ENCODE measurements at places on chromosomes 6 and 20.

GRCh38 chr20:22729180-22729579, 144.8 kb upstream of the FOXA2 start:
- DNase-seq, result no peak

GRCh38 chr6:167077241-167077932, 45.5 kb upstream of the CCR6 start:
- DNase-seq, result no peak

- no peak for DNase-seq
Measured at GRCh38 chr20:37534401-37535157, 6.9 kb upstream of the BLCAP start.

DNA sequence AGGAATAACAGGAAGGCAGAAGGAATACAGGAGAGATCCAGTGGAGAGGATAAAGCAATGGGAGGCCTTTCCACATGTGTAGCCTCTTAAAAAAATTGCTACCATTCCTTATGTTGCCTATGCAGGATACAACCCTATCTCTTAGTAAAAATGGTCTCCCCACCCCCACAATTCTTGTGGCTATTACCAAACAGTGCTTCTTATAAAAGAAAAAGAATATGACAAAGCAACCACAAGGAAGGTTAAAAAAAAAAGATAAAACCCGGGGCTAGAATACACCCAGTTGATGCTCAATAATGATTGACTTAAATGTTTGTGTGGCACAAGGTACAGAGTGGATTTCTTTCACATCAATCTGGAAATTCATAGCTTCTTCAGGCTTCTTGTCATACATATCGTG, 250.9 kb downstream of the HIVEP2 start:
- no peak for DNase-seq

DNA sequence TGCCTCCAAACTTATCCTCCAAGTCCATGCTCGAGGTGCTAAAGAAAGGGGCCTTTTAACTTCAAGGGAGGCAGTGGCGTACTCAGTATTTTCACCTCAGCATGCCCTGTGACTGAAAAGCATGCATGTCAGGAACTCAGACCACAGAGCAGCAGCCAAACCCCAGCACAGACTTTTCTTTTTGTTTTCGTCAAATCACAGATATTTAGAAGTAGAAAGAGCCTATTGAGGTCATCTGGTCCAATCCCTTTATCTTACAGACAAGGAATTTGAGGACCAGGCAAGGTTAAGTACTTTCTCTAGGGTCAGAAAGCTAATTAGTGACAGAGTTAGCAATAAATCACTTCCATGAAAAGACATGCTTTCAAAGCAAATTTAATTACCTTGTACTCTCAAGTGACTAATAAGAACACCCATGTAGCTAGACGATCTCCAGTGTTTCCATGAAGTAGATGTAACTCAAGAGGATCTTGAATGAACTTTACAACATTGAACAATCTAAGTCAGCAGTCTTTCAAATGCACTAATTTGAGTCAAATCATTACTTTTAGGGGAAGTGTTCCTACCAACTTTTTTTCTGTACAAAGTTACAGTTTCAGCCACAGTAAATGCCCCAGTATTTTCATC, 35.9 kb downstream of the MOXD1 start:
- DNase-seq, result no peak

- DNase-seq, result no peak
Measured at GRCh38 chr6:170151321-170151771, 139.5 kb downstream of the DLL1 start.

DNA sequence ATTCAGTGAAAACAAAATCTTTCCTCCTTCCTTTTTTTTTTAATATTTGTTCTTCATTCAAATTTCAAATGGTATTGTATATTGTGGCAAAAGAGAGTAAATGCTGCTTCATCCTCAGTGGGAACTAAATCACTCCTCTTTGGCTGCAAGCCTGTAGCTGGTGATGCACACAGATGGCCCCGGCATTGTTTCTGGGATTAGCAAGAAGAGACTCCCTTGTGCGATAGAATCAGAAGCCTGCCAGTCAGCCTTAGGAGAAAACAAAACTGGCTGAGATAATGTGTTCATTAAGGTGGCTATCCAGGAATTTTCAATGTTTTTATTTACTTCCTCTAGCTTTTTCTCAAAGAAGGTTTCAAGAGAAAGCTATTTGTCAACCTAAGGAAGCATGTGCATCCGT, 20.7 kb upstream of the ELOVL2 start:
- DNase-seq, result no peak

DNA sequence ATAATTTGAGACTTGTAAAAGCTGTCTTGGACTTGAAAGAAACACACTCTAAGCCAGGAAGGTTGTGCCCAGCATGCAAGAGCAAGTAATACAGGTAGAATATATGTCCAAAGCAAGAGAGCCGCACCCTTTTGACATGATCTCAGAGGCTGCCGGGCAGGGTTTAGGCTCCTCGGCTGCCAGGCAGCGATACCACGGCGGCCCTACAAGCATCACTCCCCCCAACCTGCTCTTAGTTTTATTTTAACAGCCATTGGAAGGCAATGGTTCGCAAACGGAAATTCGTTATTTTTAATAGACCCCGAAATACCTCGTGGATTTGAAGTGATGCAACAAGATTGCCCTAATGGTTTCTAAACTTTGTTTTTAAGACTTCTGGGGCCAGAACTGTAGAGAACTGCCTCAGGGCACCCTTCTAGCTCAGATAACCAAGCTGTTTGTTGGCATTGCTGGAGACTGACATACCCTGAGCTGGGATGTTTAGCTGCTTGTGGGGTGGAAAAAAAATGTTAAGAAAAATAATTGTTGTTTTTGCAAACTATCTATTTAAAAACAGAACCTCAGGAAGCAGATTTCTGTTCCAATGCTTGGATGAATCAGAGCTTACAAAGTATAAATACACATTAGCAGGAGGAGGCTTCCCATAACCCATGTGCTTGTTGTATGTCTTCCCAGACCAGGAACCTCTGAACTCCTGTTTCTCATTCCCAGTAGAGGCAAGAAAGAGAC, 39.0 kb downstream of the JAG1 start:
- no peak for DNase-seq

GRCh38 chr6:129872586-129872985, 11.5 kb upstream of the TMEM244 start:
- no peak for DNase-seq

GRCh38 chr6:154410619-154411072, 54.0 kb upstream of the IPCEF1 start:
- peak; percentile 77 for DNase-seq

DNA sequence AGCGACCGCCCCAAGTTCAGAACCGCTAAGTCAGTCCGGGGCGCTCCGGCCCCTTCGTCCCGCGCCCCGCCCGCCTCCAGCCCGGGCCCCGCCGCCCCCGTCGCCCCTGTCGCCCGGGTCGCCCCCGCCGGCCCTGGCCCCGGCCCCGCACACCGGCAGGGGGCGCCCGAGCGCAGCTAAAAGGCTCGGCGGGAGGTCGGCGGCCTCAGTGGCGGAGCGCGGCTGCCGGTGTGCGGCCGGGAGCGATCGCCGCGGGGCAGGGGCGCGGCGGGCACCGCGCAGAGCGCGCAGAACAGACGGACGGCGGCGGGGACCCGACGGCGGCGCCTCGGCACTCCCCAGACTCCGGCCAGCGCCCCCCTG, at the start of gene FNDC1:
FNDC1 (plus strand) TSS at position 208 of the 363 bp plus-strand sequence. CDS start 197 bp downstream, outside the sequence.
- DNase-seq, result peak; percentile 67

- no peak for DNase-seq
Measured at GRCh38 chr6:56516003-56516402, 126.7 kb downstream of the DST start.

- no peak for DNase-seq
Measured at GRCh38 chr6:163098827-163099479, 315.6 kb upstream of the QKI start.

DNA sequence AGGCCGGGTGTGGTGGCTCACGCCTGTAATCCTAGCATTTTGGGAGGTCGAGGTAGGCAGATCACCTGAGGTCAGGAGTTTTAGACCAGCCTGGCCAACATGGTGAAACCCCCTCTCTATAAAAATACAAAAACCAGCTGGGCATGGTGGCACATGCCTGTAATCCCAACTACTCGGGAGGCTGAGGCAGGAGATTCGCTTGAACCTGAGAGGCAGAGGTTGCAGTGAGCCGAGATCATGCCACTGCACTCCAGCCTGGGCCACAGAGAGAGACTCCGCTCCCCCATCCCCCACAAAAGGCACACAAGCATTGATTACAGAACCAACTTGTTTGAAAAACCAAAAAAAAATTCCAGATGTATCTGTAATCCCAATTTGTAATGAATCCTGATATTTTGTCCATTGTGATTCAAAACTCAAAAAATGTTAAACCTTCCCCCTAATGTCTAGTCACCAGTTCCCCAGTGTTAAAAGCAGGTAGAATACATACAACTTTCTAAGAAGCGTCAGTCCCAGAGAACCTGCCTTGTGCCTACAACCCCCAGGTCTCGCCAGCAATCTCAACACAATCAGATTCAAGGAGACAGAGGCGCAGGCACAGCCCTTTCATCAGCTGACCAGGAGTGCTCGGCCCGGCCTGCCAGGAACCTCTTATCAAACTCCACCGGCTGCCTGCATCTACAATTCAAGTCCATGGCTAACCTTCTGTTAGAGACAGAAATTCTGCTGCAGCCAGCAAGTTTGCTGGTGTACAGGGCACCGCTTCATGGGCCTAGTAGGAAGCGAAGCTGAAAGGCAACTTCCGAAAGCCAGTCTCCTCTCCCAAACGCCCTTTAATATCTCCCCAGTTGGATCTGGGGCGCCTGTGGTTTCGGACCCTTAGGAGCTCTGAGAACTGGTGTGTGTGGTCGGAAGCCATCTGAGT, 2.1 kb downstream of the EZR start:
- peak; percentile 41 for DNase-seq

- DNase-seq, result no peak
Measured at GRCh38 chr6:53070806-53071205, 5.6 kb downstream of the FBXO9 start.

DNA sequence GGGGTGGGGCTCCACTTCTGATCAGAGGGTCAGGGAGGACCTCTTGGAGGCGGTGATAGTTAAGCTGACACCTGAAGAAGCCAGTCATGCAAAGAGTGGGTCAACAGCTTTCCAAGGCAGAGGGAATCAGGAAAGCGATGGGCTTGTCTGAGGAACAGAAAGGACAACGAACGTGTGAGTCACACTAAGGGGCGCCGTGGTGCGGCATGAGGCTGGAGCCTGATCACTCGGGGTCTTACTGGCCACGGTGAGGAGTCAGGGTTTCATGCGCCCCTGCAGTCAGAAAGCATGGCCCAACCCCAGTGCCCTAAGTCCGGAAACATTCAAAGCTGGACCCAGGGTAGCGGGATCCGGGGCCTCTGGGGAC, 50.6 kb upstream of the SLC32A1 start:
- DNase-seq, result peak; percentile 8

GRCh38 chr6:11263291-11263775, 30.9 kb upstream of the NEDD9 start:
- DNase-seq, result no peak

- DNase-seq, result no peak
Measured at GRCh38 chr20:48647858-48648257, 179.9 kb downstream of the PREX1 start.

GRCh38 chr6:46042355-46042999, 26.8 kb upstream of the CLIC5 start:
- DNase-seq, result no peak

- DNase-seq, result no peak
Measured at GRCh38 chr6:119170447-119171087, 92.1 kb upstream of the FAM184A start.

DNA sequence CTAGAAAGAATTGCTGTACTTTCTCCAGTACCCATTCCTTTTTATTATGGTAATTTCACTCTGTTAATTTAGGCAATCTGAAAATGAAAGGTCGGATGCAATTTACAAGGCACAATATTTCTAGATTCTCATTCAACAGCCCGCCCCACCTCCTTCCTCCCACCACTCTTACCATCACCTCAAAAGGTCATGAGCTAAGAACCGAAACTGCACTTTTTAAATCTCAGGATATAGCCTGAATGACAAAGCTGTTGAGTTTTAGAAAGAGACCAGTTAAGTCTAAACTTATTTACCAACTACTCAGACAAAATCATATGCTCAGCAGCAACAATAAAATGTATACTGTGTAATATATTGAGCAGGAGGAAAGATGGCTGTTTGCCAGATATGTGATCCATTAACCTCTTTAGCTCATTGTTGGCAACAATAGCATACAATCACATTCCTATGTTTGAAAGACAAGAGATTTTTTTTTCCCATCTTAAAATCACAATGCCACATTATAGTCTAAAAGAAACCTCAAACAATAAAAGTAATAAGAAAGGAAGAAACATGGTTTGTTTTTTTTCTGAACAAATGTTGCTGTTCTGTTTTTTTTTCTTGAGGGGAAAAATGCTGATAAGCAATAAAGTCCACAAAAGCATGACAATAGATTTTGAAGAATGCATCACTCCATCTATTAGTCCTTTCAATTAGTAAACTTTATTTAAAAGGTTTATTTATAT, 1.6 kb upstream of the HS3ST5 start:
- no peak for DNase-seq

GRCh38 chr20:31516651-31517050, 2.4 kb downstream of the HM13 start:
- peak; percentile 31 for DNase-seq

- DNase-seq, result no peak
Measured at GRCh38 chr6:147207351-147207750, 3.1 kb downstream of the STXBP5 start.

GRCh38 chr6:156408655-156409054, 368.5 kb upstream of the ARID1B start:
- no peak for DNase-seq

DNA sequence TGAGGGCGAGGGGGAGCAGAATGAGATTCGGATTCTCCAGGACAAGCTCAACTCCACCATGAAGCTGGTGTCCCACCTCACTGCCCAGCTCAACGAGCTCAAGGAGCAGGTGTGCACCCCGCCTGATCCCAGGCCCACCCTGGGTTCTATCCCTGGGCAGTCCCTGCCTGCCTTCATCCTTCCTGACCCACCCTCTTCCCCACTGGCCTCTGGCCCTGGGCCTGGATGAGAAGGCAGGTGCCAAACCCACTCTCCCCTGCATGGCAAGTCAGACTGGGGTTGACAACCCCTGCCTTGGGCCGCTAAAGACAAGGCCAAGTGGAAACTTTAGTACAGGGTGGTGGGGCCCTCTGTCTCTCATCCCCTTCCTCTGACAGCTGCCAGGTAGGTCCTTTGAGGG, 16.5 kb downstream of the UQCC2 start:
- no peak for DNase-seq

GRCh38 chr20:17417225-17417624, 114.0 kb downstream of the BFSP1 start:
- no peak for DNase-seq
